ENCODE measurements at places on chromosomes 12 and 14.

DNA sequence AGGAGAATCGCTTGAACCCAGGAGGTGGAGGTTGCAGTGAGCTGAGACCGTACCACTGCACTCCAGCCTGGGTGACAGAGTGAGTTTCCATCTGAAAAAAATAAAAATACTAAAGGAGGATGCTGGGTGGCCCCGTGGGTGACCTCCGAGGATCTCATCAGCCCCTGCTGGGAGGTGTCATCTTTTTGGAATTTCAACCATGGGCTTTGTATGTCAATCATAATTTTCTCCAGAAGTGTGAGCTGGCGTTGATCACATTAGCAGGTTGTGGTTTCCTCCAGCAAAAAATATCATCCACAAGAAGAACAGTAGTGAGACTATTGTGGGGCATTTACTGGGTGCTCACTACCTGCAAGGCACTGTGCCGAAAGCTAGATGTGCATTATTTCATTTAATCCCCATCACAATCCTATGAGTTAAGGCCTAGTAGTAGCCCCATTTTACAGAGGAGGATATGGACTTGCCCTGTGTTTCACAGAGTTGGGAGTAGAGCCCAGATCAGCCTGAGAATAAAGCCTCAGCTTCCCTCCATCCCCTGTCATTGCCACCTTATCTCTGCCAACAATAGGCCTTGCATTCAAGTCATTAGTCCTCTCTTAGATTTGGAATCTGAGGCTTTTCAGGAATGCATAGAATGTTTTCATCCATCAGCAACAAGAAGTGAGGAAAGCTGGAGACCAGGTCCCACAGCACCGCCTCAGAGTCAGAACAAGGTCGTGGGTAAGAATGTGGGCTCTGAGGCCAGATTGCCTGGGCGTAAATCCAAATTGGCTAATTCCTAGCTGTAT lies 39.8 kb downstream of the SVOP start:
- no peak for DNase-seq

DNA sequence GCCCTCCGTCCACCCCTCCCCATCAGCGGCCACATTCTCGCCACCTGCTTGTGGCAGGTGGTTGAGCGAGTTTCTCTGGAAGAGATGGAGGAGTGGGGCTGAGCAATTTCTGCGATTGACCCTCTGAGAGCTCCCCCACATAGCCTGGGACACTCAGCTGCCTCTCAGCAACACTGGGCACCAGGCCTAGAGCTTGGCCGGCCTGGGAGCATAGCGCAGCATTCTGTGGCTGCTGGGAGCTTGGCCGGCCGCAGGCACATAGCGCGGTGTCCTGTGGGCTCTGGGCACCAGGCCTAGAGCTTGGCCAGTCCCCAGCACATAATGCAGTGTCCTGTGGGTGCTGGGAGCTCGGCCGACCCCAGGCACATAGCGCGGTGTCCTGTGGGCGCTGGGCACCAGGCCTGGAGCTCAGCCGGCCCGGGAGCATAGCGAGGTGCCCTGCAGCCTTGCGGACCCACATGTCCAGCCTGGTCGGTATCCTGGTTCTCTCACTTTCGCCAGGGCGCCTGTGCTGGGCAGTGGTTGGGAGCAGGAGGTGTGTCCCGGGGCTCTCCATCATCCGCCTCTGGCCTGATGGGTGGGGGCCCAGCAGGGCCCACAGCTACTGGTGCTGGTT lies 43.8 kb downstream of the LRCOL1 start:
- no peak for DNase-seq

DNA sequence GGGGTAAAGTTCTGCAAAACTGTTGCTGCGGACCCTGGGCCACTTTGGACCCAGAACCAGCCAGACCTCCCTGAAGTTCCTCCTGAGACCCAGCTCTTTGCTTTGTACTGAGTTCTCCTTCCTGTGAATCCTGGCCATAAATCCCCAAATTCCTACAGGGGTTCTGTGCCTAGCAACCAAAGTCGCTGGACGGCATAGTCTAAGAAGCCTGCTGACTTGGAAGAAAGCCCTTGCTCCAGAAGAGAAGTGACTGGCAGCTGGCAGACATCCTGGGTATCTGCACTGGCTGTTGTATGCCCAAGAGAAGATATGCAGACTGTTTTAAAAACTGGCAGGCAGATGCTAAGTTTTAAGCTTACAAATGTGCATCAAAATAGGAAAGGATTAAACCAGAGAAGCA lies 99.9 kb upstream of the SLC24A4 start:
- DNase-seq = no peak

GRCh38 chr12:83676781-83677295 lies 990.1 kb downstream of the TMTC2 start:
- DNase-seq = no peak

DNA sequence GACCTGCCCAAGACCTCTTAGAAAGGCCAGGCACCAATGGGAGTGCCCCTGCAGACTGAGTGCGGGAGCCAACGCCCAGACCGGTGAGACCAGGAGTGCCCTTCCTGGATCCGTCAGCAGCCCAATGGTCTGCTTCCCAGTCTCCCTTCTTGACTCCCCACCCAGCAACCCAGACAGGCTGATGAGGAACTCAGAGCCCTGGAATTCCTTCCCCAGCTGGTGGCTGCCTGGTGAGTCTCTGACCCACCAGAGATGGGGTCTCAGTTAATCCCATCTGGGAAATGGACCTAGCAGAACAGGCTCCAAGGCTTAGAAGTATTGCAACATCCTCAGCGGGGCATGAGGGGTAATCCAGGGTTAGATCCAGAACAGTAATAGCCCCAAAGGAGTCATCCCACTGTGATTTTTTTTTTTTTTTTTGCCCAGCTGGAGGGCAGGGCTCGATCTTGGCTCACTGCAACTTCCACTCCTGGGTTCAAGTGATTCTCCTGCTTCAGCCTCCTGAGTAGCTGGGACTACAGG lies 1.5 kb upstream of the RASAL1 start:
- DNase-seq = no peak

DNA sequence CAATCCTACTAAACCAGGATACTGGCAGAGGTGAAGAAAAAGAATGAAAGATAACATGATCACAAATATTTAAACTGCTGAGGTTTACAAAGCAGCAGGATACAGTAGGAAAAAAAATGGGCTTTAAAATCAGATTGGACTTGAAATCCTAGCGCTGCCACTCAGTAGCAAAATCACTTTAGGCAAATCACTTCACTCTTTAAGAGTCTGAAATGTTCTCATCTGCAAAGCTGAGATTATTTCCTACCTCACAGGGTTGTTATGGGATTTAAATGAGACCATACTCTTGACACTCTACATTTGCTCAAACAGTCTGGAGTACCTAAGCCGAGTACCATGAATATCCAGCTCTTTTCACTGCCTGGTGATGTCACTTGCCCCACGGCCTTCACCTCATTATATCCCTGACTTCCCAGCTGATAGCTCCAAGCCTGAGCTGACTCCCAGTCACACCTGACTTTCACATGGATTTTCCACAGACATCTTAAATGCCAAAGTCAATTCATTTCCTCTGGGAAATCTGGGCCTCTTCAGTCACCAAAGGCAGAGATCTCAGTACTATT lies 60.2 kb downstream of the UBR7 start:
- no peak for DNase-seq
